ENCODE measurements at places on chromosomes 16 and 17.

- DNase-seq: no peak
Observed at GRCh38 chr16:55949518-55949917, 74.3 kb upstream of the CES5A start.

- no peak for DNase-seq
Observed at GRCh38 chr16:24701521-24701951, 27.9 kb upstream of the TNRC6A start.

- no peak for DNase-seq
Observed at GRCh38 chr16:2818272-2818876, 1.3 kb downstream of the PRSS21 start.

- no peak for DNase-seq
Observed at GRCh38 chr17:4853208-4853671, 20.1 kb downstream of the MINK1 start.

DNA sequence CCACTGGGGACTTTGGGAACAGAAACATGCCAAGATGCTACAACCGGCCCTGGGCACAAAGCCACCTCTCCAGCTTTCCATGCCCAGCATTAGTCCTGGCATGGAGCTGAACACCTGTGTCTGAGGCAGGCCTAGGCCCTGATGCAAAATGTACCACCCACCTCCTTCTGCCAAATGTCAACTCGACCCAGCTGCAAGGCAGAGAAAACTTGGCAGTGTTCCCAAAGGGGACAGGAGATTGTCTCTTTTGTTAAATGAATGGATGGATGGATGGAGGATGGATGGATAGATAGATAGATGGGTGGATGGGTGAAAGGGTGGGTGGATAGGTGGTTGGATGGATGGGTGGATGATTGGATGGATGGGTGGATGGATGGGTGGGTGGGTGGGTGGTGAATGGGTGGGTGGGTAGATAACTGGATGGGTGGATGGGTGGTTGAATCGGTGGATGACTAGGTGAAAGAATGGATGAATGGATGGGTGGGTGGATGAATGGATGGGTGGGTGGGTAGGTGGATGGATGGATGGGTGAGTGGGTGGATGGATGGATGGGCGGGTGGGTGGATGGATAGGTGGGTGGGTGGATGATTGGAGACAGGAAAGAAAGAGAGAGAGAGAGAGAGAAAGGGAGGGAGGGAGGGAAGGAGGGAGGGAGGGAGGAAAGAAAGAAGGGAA is 73.4 kb upstream of the TNRC6C start:
- no peak for DNase-seq

DNA sequence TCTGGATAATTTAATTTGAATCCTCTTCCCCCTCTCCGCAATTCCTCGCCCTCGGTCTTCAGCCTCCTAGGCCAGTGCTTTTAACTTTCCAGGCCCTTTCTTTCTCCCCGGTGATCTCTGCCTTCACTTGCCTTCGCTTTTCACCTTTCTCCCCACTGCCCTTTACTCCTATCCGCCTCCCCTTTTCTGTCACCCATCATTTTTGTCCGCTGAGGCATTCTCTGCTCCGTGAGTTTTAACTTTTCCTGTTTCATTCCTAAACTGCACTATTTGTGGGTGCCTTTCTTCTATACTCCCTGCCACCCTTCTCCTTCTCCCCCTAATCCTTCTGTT is 729 bp downstream of the LONP2 start:
- DNase-seq: no peak

GRCh38 chr17:68096111-68096510 is 60.6 kb downstream of the KPNA2 start:
- DNase-seq: no peak

- DNase-seq: no peak
Observed at GRCh38 chr17:32551186-32551955, 64.6 kb downstream of the CDK5R1 start.

- DNase-seq: no peak
Observed at GRCh38 chr17:62627219-62627903, at the start of gene MRC2. TSS of gene MRC2 (plus strand) at chr17:62627670. CDS start at chr17:62627803, 133 bp downstream.

DNA sequence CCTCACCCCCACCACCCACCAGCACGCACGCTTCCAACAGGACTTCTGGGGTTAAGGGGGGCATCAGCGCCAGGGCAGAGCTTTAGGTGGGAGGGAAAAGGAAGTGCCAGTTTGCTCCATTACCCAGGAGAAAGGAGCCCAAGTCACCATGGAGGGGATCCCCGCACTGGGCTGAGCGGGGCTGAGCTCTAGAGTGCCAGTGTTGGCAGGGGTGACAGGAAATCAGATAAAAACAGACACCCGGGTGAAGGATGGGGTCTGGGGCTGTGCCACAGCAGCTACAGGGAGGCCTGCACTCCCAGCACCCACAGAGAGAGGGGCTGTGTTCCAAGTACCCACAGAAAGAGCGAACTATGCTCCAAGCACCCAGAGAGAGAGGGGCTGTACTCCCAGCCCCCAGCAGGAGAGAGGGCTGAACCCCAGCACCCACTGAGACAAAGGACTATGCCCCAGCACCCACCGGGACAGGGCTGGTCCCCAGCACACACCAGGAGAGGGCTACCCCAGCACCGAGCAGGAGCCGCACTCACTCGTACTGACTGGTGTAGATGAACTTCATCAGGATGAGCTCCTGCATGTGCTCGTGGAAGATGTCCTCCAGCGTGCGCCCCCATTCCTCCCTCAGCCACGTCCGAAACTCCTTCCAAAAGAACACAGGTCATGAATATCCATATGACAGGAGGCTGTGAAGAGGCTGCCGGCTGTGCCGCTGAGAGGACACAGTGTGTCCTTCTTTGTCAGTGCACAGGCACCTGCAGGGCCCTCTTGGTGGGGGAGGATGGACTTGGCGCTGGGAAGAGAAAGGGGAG is 18.6 kb upstream of the C16orf95 start:
- DNase-seq: no peak

DNA sequence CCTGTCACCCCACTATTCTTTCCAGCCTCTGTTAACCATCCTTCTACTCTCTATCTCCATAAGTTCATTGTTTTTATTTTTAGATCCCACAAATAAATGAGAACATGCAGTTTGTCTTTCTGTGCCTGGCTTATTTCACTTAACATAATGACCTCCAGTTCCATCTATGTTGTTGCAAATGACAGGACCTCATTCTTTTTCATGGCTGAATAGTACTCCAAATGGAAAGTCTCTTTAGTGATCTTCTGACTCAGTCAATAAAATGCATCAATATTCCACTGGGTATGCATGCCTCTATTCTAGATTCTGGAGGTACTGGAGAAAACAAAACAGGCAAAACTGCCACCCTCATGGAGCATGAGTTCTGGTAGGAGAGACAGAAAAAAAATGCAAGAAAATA is 459.0 kb downstream of the XYLT1 start:
- no peak for DNase-seq

GRCh38 chr17:17072546-17072945 is 30.3 kb downstream of the MPRIP start:
- no peak for DNase-seq

- DNase-seq: no peak
Observed at GRCh38 chr17:58315281-58315711, 13.3 kb downstream of the TSPOAP1 start.

GRCh38 chr17:17749025-17749772 is 67.9 kb downstream of the RAI1 start:
- DNase-seq: no peak

GRCh38 chr16:55239723-55240122 is 84.3 kb upstream of the IRX6 start:
- DNase-seq: no peak

DNA sequence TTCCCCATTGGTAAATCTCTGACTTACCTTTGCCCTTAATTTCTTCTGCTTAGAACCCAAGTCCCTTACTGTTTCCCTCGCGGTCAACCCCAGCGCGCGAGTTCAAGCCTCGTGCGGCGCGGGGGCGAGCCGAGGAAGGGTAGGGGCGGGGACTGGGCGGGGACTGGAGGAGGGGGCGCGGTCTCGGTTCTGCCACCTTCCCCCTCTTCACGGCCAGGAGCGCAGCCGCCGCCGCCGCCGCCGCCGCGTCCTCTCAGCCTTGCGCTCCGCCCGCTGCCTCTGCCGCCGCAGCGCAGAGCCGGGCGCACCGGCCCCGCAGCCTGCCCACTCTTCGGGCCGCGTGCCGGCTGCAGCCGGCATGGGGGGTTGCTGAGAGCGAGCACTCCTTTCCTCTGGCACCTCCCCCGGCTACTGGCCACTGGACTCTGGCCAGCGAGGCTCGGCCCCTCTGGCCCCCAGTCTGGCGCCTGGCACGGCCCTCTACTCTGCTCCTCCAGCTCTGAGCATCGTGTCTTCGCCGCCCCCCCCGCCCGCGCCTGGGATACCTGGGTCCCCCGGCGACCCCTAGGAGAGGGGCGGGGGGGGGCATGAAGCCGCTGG is at the start of gene RAPGEFL1:
Gene RAPGEFL1, plus strand, starts transcription at position 196 of the 600 bp plus-strand sequence. Its CDS starts 392 bp downstream, at position 588.
- DNase-seq: peak; percentile 49

- peak; percentile 42 for DNase-seq
Observed at GRCh38 chr16:71883168-71883848, 674 bp downstream of the ZNF821 start.

GRCh38 chr16:50844840-50845239 is 103.0 kb downstream of the CYLD start:
- DNase-seq: no peak

Data from NCI-H748 treated with DMSO at 0.1 percent for 48 hours (cell line).